T1000 (cell line): ENCODE measurements at places on chromosomes 4 and X.

GRCh38 chrX:72100824-72101351, 30.8 kb downstream of the RTL5 start:
- no peak for DNase-seq

DNA sequence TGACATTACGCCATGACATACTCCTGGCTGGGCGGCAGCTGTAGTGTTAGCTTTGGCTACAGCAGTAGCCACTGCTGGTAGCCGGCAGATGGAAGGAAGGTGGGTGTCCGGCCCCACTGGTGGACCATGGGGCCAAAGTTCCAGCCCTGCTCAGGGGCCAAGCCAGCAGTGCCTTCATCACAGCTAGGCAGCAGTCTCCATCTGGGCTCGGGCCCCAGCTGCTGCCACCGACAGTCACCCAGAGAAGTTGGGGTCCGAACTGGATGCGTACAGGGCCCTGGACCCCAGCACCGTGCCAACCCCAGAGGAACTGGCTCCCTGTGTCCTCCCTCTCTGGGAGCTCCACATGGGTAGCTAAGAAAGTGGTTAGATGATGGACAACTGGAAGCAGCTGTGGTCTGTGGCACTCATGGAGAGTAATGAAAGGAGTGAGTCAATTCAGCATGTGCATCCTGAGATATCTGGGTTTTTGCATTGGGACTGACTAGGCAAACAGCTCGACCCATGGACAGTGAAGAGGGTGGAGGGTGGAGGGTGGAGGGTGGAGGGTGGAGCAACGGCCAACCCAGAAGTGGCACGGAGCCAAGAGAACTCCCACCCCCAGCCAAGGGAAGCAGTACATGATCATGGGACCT, 366.6 kb upstream of the GRIA3 start:
- no peak for DNase-seq

DNA sequence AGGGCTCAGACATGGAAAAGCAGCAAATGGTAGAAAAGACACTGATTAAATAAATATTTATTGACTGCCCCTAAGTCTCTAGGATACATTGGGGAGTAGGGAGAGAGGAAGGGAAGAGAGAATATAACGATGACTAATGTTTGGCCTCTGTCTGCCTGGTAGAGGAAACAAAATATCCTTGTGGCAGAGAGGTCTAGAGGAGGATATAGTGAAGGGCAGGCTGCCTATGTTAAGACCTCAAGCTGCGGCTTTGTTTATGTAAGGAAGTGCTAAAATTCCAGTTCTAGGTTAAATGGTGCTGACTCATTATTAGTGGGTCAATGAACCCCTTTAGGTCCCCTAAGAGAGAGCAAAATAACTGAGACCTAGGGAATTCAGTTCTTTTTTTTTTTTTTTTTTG, 427.3 kb upstream of the FTHL17 start:
- DNase-seq: no peak

GRCh38 chr4:24809376-24809775, 14.0 kb downstream of the SOD3 start:
- DNase-seq: no peak

GRCh38 chrX:108165383-108166111, 74.0 kb downstream of the ATG4A start:
- DNase-seq: no peak

GRCh38 chr4:118749347-118749988, 64.3 kb downstream of the METTL14 start:
- no peak for DNase-seq

DNA sequence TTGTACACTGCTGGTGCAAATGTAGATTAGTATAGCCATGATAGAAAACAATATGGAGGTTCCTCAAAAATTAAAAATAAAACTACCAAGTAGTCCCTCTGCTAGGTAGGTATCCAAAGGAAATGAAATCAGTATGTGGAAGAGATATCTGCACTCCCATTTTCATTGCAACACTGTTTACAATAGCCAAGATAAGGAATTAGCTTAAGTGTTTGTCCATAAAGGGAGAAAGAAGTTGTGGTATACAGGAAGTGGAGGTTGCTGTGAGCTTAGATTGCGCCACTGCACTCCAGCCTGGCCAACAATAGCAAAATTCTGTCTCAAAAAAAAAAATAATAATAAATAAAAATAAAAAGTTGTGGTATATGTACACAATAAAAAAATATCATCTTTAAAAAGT, 325.0 kb upstream of the EMCN start:
- DNase-seq: no peak

DNA sequence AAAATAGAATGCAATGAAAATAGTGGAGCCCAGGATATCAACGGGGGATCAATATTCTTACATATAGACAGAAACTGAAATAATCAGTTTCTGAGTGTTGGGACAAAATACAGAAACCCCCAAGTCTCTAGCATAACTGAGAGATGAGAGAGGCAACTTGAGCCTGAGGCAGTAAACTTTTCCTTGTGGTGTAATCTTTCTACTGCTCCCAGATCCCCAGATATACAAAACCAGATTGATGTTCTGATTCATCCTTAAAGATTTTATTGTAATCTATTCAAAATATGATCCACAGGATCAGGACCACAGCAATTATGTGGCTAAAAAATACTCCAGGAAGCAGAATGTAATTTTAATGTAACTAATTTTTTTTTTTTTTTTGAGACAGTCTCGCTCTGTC, 2282.6 kb downstream of the ARAP2 start:
- no peak for DNase-seq

DNA sequence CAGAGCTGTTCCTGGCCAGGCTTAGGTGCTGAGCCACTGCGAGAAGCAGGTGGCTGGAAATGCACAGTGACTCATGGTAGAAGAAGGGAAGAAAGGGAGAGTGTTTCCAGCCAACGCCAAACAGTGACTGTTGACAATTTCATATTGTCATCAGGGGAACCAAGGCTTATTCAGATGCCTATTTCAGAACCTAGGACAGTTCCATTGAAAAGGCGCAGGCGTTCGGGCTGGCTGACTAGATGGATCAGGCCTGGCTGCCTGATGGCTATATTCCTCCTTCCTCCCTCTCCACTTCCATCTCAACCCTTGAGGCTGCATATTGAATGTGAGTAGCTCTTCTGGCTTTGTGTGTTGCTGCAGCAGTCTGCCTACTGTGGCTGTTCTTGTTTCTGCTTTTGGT, 73.0 kb upstream of the FRMPD4 start:
- DNase-seq: no peak

- DNase-seq: no peak
These were observed 15.1 kb downstream of the TRAPPC2 start for GRCh38 chrX:13719192-13719856.

- no peak for DNase-seq
These were observed 106.7 kb upstream of the GK2 start for GRCh38 chr4:79514621-79515329.

GRCh38 chr4:65656008-65656407, 14.3 kb downstream of the EPHA5 start:
- no peak for DNase-seq

GRCh38 chrX:40434443-40434842, 146.3 kb upstream of the ATP6AP2 start:
- no peak for DNase-seq

- no peak for DNase-seq
These were observed 1.2 kb downstream of the RPGR start for GRCh38 chrX:38326086-38326485.

DNA sequence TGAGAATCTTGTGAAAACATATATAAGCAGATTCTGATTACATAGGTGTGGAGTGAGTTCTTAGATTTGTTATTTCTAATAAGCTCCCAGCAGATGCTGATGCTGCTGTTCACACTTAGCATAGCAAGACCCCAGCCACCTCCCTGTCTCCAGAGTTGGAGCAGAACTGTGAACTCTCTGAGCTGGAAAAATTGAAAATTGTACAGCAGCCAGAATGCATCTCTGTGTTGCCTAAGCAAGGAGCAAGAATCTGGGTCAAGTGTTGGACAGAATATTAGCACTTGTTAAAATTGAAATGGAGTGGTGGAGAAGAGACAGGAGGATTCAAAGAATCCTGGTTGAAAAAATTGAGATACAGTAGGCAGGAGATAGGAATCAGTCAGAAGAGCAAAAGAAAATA, 146.6 kb upstream of the FAM47C start:
- no peak for DNase-seq

DNA sequence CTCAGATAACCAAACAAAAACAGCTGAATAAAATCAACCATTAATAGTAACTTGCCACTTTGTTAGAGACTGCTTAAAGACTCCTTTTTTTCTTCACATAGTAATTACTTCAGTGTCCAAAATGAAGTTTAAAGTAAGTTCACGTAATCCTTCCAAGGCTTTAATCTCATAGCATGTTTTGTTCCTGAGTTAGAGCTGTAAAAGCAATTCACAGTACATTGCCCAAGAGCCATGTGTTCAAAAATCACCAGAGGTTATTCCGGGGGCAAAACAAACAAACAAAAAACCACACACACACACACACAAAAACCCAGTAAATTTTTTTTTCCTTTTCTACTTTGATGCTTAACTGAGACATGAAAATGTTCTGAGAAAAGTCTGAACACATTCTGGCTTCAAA, 6.1 kb downstream of the GPR82 start:
- DNase-seq: no peak

DNA sequence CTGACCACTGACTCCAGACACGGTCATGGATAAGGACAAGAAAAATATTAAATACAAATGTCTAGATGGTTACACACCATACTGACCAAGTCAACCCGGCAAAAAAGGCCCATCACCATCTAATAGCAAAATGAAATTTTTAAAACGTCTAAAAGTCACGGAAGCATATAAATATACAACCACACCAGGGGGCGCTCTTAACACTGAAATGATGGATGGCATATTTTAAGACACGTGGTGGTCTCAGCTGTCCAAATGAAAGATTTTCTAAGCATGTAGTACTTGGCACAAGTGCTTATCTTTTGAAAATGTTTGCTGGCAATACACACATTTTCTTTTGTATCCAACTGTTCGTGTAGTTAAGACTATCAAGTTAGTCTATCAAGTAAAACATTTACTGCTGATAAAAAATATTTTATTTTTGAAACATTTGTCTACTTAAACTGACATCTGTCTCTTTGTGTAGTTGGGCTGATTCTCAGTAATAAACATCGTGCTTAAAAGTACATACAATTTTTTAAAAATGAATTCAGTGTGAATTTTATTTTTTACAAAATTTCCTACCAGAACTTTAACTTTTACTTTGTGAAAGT, 64.6 kb downstream of the COX7B2 start:
- DNase-seq: peak; percentile 64

GRCh38 chr4:171846232-171846631, 33.0 kb downstream of the GALNTL6 start:
- DNase-seq: no peak

- no peak for DNase-seq
These were observed 22.8 kb downstream of the EREG start for GRCh38 chr4:74387790-74388189.

- DNase-seq: peak; percentile 65
These were observed 12.2 kb downstream of the ARHGEF6 start for GRCh38 chrX:136768469-136769084.

- DNase-seq: no peak
These were observed 49.8 kb downstream of the SCLT1 start for GRCh38 chr4:129043523-129043922.

DNA sequence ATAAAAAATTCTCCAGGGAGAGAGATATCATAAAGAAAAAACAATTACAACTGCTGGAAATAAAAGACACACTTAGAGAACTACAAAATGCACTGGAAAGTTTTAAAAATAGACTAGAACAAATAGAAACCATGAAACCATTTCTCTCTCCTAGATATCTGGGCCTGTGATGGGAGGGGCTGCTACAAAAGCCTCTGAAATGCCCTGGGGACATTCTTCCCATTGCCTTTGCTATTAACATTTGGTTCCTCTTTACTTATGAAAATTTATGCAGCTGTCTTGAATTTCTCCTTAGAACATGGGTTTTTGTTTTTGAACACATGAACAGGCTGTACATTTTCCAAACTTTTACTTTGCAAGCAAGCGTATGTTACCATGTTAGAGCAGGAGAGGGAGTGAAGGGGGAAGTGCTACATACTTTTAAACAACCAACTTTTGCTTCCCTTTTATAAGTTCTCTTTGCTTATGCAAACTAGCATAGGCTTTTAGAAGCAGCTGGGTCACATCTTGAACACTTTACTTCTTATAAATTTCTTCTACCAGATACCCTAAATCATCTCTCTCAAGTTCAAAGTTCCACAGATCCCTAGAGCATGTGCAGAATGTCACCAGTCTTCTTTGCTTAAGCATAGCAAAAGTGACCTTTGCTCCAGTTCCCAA, 47.9 kb upstream of the PACRGL start:
- DNase-seq: no peak

- no peak for DNase-seq
These were observed 75.5 kb upstream of the IRS4 start for GRCh38 chrX:108811891-108812290.

DNA sequence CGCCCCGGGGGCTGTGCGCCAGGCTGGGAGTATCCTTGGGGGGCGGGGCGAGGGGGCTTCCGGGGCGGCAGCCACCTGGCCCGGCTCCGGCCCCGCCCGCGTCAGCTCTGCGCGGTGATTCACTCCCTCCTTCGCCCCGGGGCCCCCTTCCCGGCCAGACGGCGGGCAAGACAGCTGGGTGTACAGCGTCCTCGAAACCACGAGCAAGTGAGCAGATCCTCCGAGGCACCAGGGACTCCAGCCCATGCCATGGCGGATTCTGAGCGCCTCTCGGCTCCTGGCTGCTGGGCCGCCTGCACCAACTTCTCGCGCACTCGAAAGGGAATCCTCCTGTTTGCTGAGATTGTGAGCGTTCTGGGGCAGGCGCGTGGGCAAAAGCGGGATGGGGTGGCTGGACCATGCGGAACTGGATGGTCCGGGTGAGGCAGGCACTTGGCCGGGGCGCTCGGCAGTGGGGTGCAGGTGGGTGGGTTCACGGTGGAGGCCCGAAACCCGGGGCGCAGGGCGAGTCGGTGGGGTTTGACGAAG, at the start of gene PLP2:
PLP2 (plus strand) TSS at position 147 of the 528 bp plus-strand sequence; CDS start at position 250, 103 bp downstream.
- peak; percentile 48 for DNase-seq

DNA sequence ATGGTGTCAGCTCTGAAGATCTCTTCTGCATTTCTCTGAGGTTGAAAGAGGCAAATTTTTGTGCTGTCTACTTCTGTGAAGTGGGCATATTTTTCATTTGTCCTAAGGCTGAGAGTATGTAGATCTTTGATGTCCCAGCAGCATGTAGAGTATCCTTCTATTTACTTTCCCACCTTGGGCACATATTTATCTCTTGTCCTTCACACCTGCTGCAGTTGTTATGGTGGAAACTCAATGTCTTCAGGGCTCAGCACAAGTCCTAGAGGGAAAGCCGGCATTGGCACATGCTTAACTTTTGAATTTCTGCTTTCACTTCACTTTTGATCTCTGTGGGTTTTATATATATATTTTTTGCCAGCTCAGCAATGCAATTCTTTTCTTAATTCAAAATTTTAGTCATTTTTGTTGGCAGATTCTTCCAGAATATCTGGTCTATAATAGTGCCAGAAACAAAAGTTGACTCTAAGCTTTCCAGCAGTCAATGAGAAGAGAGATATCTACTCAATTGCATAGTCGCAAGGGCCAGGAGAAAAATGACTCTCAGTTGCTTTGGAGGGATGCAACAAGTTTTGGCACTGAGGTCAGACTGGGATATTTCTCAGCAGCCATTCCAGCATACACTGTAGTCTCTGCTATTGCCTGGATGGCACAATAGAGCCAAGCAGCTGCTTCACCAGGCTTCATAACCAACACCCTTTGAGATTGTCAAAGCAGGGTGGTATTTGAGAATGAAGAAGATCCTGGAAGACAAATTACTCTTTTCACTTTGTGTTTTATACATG, 127.8 kb upstream of the FAT1 start:
- DNase-seq: no peak
